ENCODE measurements at places on chromosomes 2 and 18. TPM values are rescaled to one million over a fixed set of nuclear protein-coding genes. Genes with fewer than 3 reads are reported as not detected.

Gene DRC1
- polyA plus RNA-seq: not detected

Gene CPLX4
- polyA plus RNA-seq: not detected

Gene POLR1B
- 11.3 TPM for polyA plus RNA-seq

Gene PRKAG3
- polyA plus RNA-seq: not detected

Gene KCTD18
- 9.9 TPM for polyA plus RNA-seq

Gene SSB
- polyA plus RNA-seq: 161 TPM

- peak; percentile 59 for DNase-seq
Measured at GRCh38 chr2:175931805-175932204, 70.3 kb downstream of the LNPK start.

- no peak for DNase-seq
Measured at GRCh38 chr2:37718515-37719161, 47.2 kb upstream of the CDC42EP3 start.

DNA sequence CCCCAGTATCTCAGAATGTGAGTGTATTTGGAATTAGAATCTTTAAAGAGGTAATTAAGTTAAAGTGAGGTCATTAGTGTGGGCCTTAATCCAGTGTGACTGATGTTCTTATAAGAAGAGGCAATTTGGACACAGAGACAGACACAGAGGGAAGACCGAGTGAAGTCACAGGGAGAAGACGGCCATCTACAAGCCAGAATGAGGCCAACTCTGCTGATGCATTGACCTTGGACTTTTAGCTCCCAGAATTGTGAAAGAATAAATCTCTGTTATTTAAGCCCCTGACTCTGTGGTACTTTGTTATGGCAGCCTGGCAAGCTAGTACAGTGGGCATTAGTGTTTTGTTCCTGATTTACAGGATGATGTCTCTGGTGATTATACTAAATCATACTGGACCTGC, 64.6 kb downstream of the LTBP1 start:
- no peak for DNase-seq

DNA sequence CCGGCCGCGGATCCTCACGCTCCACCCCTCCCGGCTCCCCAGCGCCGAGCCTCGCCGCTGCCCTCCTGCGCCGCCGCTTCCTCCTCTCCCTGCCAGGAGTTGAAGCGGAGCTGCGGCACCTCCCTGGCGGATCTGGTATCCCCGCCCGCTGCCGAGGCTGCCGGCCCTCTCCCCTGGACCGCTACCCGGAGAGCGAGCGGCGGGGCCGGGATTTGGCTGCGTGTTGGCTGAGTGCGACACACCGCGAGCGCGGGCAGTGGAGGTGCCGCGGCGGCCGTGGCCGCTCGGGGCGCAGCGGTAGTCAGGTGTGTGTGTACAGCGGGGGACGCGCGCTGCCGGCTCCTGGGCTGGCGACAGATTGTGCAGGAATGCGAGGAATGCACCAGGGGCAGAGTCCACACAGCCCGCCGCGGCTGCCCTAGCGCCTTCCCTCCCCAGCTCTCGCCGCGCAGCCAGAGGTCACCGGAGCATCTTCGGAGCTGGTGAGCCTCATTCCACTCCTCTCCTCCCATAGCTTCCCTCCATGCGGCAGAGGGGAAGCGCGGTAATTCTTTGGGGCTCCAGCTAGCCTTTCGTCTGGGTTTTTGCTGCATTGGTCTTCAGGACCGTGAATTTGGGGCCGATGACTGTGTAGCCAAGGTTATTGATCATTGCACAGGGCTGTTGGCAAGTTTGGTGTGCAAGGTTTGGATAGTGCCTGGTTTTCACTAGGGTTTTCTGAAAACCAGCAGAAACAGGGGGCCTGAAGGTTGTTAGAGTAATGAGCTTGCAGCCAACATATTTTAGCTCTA, 1.3 kb downstream of the PKP4 start:
- DNase-seq: no peak

GRCh38 chr2:26860211-26860850, 12.4 kb downstream of the DPYSL5 start:
- DNase-seq: no peak

DNA sequence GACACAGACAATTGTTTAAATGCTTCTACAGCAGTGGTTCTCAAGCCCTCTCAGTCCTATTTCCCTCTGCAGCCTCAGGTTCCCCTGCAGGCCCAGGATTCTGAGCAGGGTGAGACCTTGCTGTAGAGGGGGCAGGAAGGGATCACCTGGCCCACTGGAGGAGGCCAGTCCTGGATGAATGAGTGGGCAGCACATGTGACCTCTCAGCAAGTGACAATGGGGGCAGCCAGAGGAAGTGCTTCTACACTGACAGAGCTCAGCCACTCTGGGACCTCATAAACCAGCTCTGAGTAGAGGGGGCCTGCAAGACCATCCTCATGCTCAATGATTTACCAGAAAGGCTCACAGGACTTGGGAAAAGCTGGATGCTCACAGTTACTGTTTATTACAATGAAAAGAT, 63.2 kb downstream of the ASB1 start:
- no peak for DNase-seq

DNA sequence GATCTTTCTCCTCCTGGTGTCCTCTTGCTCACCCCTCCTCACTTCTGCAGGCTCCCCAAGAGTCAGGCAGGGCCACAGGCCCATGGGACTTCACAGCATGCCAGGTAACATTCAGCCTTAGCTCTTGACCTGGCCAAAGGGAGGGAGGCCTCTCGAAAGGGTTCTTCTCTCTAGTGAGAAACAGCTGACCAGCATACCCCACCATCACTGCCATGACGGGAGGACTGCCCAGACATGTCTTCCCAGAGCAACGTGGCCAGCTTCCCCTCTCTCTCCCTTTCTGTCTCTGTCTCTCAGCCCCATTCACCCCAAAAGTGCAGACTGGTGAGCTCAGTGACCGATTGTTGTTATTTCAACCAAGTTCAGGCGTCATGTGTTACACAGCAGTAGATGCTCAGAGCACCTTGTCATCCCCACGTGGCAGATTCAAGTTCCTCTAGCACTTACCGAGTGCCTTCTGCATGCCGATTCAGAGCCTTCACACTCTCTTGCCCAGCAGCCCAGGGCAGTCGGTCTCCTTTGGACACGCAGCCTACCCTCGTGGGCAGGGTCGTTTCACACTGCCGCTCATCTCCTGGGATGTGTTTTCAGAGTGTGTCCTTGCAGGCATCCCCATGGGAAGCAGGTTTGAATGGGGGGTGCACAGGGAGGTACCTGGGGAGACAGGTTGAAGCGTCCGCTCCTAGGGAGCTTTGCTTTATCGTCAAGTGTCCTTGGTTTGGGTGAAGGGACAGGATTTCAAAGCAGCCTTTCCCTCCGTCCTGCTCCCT, 259.9 kb downstream of the NDUFA10 start:
- no peak for DNase-seq

- no peak for DNase-seq
Measured at GRCh38 chr2:33607251-33607721, 8.2 kb upstream of the FAM98A start.

DNA sequence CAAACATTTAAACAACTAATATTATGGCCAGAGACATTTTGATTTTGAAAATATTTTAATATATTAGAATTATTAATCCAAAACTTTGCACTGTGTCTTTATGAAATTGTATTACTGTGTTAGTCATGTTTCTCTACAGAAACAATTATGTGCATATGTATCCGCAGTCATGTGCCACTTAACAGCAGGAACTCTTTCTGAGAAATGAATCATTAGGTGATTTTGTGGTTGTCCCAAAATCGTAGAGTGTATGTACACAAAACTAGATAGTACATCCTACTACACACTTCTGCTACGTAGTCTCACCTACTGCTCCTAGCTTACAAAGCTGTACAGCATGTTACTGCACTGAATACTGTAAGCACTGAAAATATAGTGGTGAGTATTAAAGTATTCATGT, 479.2 kb upstream of the DSEL start:
- no peak for DNase-seq

GRCh38 chr18:63312737-63313395, 6.7 kb downstream of the BCL2 start:
- no peak for DNase-seq

GRCh38 chr2:68465081-68465916, 1.8 kb downstream of the FBXO48 start:
- no peak for DNase-seq

DNA sequence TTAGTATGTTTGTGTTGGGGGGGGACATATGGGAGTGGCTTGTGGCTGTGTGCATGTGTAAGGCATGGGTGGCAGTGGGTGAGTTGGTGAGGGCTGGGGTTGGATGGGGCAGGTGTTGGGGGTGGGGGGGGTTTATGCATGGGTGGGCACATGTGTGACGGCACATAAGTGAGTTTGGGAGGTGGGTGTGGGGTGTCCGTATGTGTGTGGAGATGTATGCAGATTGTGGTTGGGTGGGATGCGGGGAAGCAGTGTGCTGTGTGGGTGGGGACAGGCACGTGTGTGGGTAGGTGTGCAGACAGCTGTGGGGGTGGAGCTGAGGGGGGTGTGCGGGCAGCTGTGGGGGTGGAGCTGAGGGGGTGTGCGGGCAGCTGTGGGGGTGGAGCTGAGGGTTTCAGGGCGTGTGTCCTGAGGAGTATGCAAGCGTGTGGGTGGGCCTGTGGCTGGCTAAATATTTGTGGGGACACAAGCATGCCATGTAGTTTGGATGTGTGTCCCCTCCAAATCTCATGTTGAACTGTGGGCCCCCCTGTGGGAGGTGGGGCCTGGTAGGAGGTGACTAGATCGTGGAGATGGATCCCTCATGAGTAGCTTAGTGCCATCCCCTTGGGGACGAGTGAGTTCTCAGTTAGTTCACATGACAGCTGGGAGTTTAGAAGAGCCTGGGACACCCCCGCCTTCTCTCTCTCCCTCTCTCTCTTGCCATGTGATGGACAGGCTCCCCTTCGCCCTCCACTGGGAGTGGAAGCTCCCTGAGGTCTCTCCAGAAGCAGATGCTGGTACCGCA, 59.4 kb downstream of the ANKMY1 start:
- no peak for DNase-seq

GRCh38 chr2:36337354-36337753, 18.2 kb upstream of the CRIM1 start:
- no peak for DNase-seq

- DNase-seq: no peak
Measured at GRCh38 chr2:19580264-19580663, 221.8 kb upstream of the OSR1 start.

- DNase-seq: no peak
Measured at GRCh38 chr2:240155745-240156390, 15.4 kb upstream of the OTOS start.

DNA sequence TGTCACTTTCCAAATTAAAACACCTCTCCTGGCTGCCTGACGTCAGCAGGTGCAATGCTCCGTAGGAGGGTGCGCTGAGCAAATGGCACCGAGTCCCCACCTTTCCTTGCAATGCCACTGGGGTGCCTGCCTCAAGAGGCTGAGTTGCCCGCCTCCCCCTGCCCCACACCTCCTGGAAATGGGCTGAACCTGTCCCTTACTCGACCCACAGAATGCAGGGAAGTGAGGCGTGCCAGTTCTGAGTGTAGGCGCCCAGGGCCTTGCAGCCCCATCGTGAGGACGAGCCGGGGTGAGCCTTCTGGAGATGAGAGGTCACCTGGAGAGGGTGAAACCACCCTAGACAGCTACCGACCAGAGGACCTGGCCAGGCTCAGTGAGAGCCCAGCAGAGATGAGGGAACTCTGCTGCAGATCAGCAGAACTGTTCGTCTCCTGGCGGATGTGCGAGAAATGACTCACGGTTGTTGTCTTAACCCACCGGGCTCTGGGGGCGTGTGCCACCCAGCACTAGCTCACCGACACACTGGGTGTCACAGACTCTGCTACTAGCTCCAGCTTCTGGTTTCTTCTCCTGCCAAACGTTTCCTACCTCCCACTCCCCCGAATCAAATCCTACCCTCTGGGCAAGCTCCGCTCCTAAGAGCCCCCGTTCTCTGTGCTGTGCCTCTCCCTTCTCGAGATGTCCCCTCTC, 168.7 kb upstream of the HDAC4 start:
- DNase-seq: no peak

DNA sequence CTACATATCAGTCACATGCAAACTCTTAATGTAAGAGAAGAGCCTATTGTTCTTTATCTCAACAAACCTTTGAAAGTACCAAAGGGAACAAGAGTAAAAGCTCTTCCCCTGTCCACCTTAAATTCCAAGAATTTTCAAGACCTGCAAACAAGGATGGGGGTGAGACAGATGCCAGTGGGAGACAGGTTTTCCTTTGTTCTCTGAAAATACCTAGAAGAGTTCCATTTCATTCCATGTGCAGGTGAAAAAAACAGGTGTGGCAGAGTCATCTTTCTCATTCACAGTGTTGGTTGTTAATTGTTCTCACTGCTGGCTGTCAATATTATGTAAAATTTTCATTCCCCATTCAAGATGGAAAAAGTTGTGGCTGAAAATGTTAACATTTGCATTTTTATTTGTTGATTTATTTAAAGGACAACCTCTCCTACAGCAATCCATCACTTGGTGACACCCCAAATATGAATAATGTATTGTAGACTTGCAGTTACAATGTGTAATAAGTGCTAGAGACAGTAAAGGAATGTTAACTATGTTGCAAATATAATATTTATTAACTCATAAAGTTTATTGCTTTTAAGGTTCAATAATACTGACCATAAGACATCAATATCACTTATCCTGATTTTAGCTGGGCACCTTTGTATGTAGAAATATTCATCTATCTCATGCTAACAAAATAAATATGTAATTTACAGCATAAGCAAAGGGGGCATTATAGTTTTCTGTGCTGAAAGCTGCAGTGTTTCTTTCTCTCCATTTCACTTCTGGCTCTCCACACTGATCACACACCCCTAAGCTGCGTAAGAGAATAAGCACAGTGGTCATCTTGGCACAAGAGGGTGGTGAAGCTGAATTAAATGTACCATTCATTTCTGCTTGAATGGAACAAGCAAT, 347.0 kb downstream of the KIAA1328 start:
- no peak for DNase-seq

- no peak for DNase-seq
Measured at GRCh38 chr2:101450965-101451364, 23.9 kb downstream of the RFX8 start.

GRCh38 chr2:17052001-17052400, 386.4 kb upstream of the CYRIA start:
- no peak for DNase-seq

DNA sequence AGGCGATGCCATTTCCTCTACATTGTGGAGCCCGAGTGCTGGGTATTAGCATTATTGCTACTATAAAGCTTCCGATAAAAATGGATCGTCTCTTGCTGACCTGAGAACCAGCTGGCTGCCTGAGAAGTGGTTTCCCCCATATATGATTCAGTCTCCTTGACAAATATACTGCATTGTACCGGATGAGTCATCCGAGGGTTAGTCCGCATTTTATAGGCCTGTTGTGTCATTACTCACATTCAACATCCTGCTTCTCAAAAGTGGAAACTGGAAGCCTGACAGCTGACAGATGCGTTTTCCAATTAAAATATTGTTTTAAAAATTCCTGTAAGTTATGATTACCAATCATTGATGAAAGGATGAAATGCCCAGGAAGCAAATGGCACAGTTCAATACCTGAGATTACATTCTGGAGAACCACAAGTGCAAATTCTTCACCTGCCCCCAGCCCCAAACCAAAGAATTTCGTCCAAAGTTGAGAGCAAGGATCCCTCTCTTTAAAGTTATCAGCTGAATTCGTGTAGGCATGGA, 65.7 kb downstream of the SPRED2 start:
- peak; percentile 80 for DNase-seq

GRCh38 chr2:24576617-24577016, 85.6 kb downstream of the NCOA1 start:
- no peak for DNase-seq

- DNase-seq: no peak
Measured at GRCh38 chr2:189835855-189836558, 51.8 kb downstream of the PMS1 start.
